Activated CD8-positive, alpha-beta memory T cell treated with anti-CD3 and anti-CD28 coated beads, Interleukin-2, amount 10 ng/mL, durations not matched to agents 7 days and 5 days (primary cell): ENCODE measurements at places on chromosomes 16 and 17. TPM values are rescaled to one million over a fixed set of nuclear protein-coding genes. Genes with fewer than 3 reads are reported as not detected.

The KRTAP4-5 gene
- not detected for total RNA-seq

The TBC1D3B gene
- total RNA-seq: 9.9 TPM

The ZNF750 gene
- not detected for total RNA-seq

The ZNF594 gene
- total RNA-seq: 11.3 TPM

The CHST4 gene
- total RNA-seq: not detected

The CDRT15L2 gene
- not detected for total RNA-seq

The KRT222 gene
- total RNA-seq: not detected

The MT1M gene
- not detected for total RNA-seq
